ENCODE measurements at places on chromosomes 16 and 17.

DNA sequence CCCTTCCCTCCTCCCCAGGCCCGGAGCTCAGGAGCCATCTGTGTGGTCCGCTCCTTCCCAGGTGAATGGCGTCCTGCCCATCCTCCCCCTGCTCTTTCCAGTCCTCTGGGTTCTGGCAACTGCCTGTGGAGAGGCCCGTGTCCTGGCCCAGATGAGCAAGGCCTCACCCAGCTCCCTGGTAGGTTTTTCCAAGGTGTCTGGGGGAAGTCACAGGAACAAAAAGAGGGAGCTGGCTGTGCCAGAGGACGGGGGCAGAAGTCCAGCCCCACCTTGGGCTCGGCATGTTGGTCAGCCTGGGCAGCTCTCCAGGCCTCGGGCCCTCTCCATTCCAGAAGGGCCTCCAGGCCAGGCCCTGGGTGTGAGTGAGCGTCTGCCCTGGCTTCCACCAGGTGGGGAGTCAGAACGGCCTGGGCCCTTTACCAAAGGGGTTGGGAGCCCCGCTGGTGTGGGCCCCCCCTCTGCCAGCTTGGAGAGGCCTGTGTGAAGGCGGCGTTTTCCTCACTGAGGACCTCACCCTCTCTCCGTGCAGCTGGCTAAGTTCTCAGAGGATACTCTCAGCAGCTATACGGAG is 25.1 kb downstream of the CASKIN2 start:
- DNase-seq, result no peak

DNA sequence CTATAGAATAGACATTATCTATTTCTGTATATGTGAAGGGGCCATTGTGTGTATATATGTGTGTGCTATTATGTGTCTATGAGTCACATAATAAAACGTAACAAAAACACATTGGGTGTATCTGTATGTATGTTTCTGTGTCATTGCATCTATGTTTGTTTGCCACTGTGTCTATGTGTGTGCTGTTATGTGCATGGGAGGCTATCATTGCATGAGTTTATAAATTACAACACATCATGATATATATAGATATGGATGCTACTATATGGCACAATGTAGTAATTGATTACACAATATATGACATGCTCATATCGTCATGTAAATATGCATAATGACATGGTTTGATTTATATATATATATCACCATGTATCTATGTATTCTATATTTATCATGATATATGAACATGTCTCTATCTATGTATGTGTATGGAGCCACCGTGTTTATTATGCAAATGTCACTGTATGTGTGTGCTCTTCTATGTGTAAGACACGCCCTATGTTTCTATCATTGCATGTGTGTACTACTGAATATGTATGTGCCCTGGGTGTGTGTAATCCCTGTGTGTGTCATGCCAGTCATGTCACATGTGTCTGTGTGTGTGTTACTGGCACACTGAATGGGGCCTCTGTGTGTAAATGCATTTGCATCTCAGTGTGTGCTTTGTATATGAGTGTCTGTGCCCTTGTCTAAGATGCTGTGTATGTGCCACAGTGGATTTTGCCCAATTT is 1.4 kb upstream of the TSPOAP1 start:
- no peak for DNase-seq

- DNase-seq, result no peak
Observed at GRCh38 chr16:89407925-89408300, 82.4 kb downstream of the ANKRD11 start.

DNA sequence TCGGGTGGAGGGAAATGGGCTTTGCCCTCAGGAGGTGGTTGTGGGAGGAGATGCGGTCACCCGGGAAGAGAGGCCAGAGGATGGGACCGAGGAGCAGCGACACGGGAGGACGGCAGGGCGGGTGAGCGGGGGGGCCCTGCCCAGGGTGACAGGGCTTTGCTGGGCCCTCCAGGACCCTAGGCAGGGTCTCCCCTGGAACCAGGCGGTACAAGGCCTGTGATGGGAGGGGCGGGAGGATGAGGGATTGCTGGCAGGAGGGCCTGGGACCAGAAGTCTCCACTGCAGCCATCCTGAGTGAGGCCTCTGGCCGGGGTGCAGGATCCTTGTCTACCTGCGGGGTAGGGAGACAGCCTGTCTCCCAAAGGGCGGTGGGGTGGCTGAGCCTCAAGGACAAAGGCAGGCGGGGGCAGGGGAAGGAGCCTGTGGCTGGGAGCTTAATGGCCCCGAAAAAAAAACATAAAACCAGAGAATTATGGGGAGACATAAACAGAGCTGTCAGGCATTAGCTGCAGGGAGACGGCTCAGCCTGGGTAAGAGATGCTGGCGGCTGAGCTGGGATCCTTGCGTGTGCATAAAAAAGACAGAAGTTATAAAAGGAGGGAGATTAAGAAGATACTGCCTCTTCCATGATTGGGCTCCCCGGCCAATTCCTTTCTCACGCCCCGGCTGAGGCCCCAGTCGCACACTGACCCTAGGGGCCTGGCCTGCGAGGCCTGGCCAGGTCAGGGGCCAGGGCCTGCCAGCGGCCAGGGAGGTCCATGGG is 66.7 kb downstream of the SREBF1 start:
- DNase-seq, result no peak
